Cerebellum (tissue), 4 donors: ENCODE measurements at places on chromosomes 3 and 15. TPM values are rescaled to one million over a fixed set of nuclear protein-coding genes. Genes with fewer than 3 reads are reported as not detected.

DNA sequence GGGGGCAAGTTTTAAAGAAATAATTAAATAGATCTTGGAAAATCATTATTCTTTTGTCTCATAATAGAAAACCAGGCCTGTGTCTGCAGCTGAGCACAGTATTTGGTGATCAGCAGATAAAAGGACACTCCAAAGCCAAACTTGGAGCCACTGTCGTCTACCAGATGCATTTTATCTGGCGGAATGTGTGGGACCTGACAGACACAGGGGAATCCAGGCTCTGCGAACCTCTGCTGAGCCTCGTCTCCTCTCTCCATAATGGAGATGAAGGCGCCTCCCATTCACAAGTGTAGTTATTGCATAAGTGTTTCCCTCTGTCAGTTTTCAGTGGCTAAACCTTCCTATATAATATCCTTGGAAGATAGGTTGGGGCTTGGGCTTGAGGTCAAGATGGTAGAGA lies 42.1 kb downstream of the EEFSEC start:
- DNase-seq: no peak

GRCh38 chr3:119380697-119381096 lies 82.7 kb downstream of the TMEM39A start:
- peak; percentile 4 for DNase-seq

FBXL2 gene
- total RNA-seq: 62.3 TPM

DNA sequence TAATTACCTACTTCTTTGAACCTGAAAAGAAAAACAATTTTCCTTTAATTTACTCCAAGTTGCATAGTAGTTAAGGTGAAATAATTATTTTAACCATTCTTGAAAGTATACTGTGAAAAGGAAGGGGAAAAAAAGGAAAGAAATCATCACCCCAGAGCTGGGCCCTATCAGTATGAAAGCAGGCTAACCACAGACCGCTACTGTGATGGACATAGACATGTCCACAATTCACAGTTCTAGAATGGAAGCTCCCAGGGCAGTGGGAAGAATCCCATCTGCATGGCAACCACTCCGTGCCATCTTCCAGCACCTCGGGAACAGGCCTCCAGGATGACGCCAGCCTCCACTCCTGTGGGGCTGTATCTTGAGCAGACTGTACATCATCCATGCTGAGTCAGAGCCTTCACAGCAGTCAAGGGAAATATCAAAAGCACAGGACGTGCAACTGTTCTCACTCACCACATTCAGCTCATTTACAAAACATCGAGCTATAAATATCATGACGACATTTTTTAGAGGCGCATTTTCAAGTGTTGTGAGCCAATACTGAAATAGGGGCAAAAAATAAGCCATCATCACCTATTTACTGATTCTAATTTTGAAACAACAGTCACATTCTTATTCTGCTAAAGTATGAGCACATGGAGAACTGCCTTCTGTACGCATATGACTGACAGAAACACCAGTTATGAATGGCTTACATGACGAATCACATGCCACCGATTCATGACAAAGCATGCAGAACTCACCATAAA lies 119.7 kb downstream of the SNRK start:
- DNase-seq: peak; percentile 18

- DNase-seq: no peak
Measured at GRCh38 chr15:83999396-84000135, 236.0 kb upstream of the GOLGA6L4 start.

DNA sequence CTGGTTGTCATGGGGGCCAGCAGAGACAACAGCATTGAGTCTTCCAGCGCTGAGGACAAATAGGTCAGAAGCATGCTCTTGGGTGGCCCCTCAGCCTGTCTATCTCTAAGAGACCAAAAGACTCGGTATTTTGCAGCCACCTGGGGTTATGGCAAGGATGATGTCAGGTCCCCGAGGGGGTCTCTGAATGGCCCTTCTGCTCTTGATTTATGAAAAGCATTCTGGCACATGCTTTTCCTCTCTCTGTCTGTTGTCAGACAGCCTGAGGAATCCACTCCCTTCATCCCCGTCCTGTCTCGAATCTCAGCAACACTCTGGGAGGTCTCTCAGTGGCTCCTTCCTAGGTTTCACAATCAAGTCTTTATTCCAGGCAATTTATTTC lies 156.6 kb upstream of the RGMA start:
- no peak for DNase-seq

GRCh38 chr3:60542995-60543394 lies 708.3 kb downstream of the FHIT start:
- DNase-seq: no peak

CORO2B gene
- 30.2 TPM for total RNA-seq

DNA sequence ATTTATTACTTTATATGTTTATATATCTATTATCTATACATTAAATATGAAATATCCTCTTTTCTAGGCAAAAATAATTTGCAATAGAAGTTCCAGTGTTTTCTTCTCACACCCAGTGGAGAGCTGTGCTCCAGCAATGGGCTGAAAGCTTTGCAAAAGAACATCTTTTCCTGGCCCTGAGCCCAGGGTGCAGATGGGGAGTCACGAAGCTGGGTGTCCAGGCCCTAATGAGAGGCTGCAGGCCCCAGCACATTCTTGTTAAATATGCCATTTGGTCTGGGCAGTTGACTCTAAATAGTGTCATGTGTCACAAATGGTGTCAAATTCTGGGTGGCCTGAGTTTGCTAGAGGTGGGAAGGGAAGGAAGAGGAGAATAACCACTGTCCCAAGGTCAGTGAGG lies 5.7 kb downstream of the NTRK3 start:
- DNase-seq: no peak

- DNase-seq: no peak
Measured at GRCh38 chr3:127730666-127731295, 58.0 kb downstream of the ABTB1 start.

- no peak for DNase-seq
Measured at GRCh38 chr3:192382861-192383260, 344.5 kb downstream of the FGF12 start.

DNA sequence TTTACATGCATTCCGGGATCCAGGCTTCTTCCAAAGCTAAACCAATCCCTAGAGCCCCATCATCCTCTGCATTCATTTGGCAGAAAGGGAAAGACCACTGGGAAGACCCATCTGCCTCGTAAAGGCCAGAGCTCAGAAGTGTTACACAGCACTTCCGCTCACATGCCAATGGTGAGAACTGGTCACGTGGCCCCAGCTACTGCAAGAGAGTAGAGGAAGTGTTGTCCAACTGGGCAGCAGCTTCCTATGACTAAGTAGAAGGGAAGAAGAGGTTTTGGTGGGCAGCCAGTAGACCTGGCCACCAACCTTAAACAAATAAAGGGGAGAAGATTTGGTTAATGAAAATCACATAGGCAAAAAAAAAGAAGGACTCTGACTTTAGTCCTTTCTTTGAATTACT lies 74.4 kb upstream of the PPP2R3A start:
- no peak for DNase-seq

DNA sequence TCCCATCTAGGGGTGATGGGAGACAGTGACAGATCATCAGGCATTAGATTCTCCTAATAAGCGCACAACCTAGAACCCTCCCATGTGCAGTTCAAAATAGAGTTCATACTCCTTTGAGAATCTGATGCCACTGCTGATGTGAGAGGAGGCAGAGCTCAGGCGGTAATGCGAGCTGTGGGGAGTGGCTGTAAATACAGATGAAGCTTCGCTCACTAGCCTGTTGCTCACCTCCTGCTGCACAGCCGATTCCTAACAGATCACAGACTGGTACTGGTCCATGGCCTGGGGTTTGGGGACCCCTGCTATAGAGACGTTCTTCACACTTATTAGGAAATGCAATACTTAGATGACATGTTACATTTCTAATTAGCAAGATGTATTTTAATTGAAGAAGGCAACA lies 154.4 kb downstream of the CBLB start:
- no peak for DNase-seq
